ENCODE measurements at places on chromosomes 6 and 20. TPM values are rescaled to one million over a fixed set of nuclear protein-coding genes. Genes with fewer than 3 reads are reported as not detected.

Gene PRRT1
- total RNA-seq, result 0.74 TPM

Gene FAM162B
- 0.15 TPM for total RNA-seq

Gene GLP1R
- total RNA-seq, result not detected

Gene LAMP5
- total RNA-seq, result 0.05 TPM

Gene SH3BGRL2
- 0.29 TPM for total RNA-seq

Gene BMP6
- total RNA-seq, result 20.4 TPM

Gene HLA-DQB1
- not detected for total RNA-seq

Gene LPIN3
- total RNA-seq, result 7.5 TPM

Gene TCF15
- not detected for total RNA-seq

Gene SALL4
- total RNA-seq, result 1.3 TPM

Gene SLC16A10
- 0.35 TPM for total RNA-seq

Gene ETV7
- total RNA-seq, result 0.09 TPM

Gene MACROD2
- total RNA-seq, result 0.64 TPM

Gene CNPY3
- total RNA-seq, result 36.6 TPM

Gene RAB23
- 8.2 TPM for total RNA-seq

Gene CST1
- 1.2 TPM for total RNA-seq

Gene METTL24
- not detected for total RNA-seq

Gene MAP1LC3A
- total RNA-seq, result 33.0 TPM

Gene PRDM1
- total RNA-seq, result 4.5 TPM

Gene C6orf132
- 1.3 TPM for total RNA-seq

Gene CEP162
- total RNA-seq, result 1.9 TPM

Gene KIAA1755
- total RNA-seq, result 0.21 TPM

Gene COL20A1
- total RNA-seq, result 1.8 TPM

Gene GGTLC1
- total RNA-seq, result not detected

Gene OLIG3
- not detected for total RNA-seq

Gene KIAA0408
- total RNA-seq, result 5.3 TPM

Gene WFDC12
- not detected for total RNA-seq

Gene PTCHD4
- not detected for total RNA-seq

Gene GJA10
- total RNA-seq, result not detected

Gene VNN1
- 0.06 TPM for total RNA-seq

Gene RAD21L1
- not detected for total RNA-seq

Gene APMAP
- 166 TPM for total RNA-seq

Gene HLA-DRA
- not detected for total RNA-seq

Gene NHSL1
- total RNA-seq, result 3.5 TPM

Gene EPB41L1
- total RNA-seq, result 71.1 TPM

Gene VEGFA
- 33.1 TPM for total RNA-seq

Gene WFDC5
- total RNA-seq, result not detected

Gene FRS3
- 2.5 TPM for total RNA-seq

Gene LST1
- not detected for total RNA-seq

Gene SCRT2
- total RNA-seq, result not detected

Gene RALGAPA2
- total RNA-seq, result 1.5 TPM

Gene BHLHE23
- total RNA-seq, result not detected

Gene ATP9A
- 10.1 TPM for total RNA-seq

Gene FAM217A
- not detected for total RNA-seq

Gene CLPSL2
- total RNA-seq, result 1.4 TPM

Gene OR2H1
- not detected for total RNA-seq
